ENCODE measurements at places on chromosomes 13 and 19.

GRCh38 chr19:40221858-40222619 is 3.9 kb upstream of the TTC9B start:
- DNase-seq = peak; percentile 83

- DNase-seq = no peak
Observed at GRCh38 chr19:54169149-54169740, 3.7 kb downstream of the TMC4 start.

GRCh38 chr19:39299404-39299803 is 3.2 kb downstream of the IFNL1 start:
- DNase-seq = no peak

DNA sequence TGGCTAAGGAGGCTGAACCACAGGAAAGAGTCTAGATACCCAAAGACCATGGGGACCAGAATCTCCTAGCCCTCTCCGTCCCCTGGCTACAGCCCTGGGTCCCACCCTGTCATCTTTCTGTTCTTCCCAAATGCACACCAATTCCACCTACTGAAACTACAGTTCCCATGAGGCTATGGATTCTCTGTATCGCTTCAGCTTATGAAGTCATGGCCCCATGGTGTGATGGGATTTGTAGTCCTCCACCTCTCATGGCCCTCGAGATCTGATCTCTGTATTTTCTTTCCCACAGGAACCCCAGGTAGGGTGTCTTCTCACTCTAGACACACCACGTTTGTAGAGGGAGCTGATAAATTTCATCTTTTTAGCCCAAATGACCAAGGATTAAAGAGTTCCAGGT is 11.8 kb downstream of the PTPRH start:
- no peak for DNase-seq

DNA sequence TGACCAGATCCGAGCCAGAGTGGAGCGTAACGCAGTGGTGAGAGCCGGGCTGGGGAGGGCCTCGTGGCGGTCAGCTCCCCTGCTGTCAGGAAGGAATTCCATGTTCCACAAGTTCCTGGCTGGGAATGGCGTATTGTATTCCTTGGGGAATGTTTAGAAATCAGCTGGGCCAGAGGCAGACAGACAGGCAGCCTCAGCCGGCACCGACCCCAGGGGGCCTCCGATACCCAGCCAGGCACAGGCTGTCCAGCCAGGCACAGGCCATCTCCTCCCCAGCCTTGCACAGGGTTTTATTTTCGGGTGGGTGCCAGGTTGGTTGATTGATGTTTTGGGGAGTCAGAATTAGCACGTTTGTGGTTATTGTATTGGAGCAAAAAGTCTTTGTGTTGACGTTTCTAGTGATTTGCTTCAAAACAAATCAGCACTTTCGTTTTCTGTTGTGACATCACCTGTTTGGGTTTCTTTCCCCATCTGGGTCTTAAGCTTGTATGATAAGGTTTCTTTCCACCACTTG is 126.6 kb upstream of the MCF2L start:
- no peak for DNase-seq
